ENCODE measurements at places on chromosomes 4 and X.

- no peak for DNase-seq
Measured at GRCh38 chrX:378443-378842, 8.3 kb downstream of the PPP2R3B start.

DNA sequence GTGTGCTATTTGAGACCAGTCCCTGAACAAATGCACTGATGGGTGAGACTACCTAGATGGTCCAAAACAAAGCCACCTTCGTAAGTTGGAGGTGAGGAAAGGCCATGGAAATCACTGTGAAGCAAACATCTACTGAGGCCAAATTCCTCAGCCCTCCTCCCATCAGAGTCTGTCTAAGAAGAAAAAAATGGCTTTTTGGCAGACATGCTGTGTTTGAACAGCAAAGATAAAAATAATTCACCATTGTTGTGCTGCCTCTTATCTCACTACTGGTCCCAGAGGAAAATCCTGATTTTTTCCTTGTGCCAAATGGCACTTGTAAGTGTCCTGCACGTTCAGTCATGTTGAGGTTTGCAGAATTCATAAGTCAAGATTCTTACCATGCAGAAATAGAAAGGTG is 7.9 kb downstream of the MAGEB18 start:
- no peak for DNase-seq

DNA sequence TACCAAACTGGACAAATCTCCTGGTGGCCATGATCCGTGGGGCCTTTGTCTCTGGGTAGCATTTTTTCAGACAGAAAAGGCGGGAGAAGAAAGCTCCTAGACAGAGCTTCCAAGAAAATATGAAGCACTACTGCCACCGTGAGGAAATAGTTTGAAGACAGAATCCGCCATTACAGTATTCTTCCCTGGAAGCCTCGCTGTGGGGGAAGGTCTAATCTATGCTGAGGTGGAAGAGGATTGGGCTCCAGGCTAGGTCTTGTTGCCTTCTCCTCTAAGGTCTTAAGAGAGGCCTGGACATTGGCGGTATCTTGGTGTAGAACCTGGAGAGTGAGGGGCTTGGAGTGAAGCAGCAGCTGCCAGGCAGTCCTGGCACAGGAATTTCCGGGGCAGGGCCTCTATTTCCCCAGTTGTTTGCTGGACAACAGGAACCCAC is 218.9 kb downstream of the OR13H1 start:
- DNase-seq: no peak

- no peak for DNase-seq
Measured at GRCh38 chr4:136796953-136797352, 735.3 kb downstream of the PCDH18 start.

GRCh38 chr4:11011249-11011648 is 326.7 kb upstream of the CLNK start:
- no peak for DNase-seq

DNA sequence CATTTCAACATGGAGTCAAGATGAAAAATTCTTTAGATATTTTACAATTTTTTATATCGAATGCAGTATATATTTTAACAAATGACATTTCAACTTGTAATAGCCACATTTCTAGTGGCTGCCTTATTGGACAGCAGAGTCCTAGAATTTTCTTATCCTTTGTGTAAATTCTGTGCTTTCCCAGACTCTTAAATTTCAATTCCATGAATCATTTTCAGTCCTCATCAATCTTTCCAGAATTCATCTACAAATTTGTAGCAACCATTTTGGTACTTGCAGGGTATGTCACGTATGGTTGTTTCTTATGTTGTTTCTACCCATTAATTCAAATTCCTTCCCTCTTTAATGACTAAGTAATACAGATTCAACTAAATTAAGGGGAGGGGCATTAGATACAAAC is 2.7 kb downstream of the PAICS start:
- no peak for DNase-seq

Measured in AG09319 (cell line).